ENCODE measurements at places on chromosomes 12 and 14.

DNA sequence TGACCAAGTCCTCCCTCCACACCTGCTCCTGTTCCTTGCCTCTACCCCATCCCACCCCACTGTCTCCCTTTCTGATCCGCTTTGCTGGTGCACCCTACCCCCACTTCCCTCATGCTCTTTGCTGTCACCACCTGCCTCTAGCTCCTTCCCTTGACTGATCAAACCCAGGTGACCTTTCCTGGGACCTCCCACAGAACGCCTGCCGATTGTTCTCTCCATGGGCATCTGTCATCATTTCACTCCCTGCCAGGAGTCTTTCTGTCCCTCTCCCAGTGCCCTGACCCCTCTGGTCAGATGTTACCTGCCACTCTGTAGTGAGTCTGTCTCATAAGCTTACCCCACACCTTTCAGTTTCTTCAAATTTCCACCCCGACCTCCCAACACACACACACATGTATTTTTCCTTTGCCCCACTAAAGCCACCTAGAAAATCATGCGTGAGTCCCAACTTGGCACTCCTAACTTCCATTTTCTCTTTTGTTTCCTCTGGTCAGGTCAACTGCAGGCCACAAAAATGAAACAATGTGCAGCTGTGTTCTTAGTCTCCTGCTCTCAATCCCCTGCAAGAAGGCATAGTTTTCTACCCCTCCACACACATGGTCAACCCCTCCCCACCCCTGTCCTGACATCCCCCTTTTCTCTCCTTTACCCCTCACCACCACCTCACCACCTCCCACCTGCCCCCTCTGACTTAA, 229.8 kb downstream of the DPF3 start:
- no peak for DNase-seq

DNA sequence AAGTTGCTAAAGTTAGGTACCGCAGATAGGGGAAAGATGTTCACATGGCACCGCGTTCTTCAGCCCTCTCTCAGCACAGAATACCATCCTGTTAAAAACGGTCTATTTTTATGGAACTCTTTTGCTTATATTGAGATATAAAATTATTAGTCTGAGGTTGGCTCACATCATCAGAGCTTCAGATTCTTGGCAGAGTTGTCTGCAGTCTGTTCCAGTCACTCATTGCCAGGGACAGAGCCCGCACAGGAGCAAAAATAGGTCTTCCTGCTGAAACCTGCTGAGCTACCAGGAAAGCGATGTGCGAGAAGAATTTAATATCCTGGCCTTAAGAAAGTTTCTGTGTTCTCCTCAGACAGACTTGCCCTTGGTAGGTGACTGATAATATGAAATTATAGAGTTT, 249.8 kb downstream of the VRK1 start:
- no peak for DNase-seq

GRCh38 chr12:68370006-68370590, 37.9 kb upstream of the MDM1 start:
- DNase-seq, result no peak

DNA sequence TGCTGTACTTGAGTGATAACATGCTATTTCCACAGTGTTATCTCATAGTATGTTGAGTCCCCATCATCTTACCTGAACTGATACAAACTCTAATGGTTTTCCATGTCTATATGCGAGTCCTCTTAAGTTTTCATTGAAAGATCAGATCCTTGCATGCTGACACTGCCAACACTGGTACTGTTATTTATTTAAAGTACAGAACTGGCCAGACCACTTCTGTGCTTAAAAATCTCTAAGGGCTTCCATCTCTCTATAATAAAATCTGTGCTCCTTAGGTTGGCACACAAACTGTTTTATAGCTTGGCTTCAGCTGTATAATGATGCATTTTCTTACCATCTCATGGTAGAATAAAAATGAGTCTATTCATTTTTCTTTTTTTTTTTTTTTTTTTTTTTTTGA, 188.1 kb downstream of the ERC1 start:
- DNase-seq, result no peak

- no peak for DNase-seq
These were observed 298.1 kb upstream of the CLEC14A start for GRCh38 chr14:38554026-38554425.
